ENCODE measurements at places on chromosomes 1 and 21.
A peak's percentile ranks its signal among the peaks of the same experiment; 100 is the strongest.

DNA sequence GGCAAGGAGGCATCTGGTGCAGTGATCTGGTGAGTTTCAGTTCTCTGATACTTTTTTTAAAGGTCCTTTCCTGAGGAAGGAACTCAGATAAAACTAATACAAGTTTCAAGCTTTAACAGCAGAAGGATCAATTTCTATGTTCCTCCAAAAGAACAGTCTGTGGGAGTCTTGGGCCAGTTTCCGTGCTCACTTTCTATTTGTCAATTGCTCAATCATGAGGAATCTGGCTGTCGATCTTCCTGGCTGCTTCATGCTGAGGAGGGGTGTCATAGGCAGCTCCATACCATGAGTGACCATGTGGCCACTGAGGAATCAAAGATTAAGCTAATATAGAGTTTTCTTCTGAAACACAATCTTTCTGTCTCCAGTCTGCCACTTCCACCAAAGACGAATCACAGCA, 11.4 kb upstream of the TMEM125 start:
- no peaks in the 10 kb centered on the region for H3K4me1 ChIP-seq
- no peaks in the 10 kb centered on the region for H3K27me3 ChIP-seq
- no peak overlapping the region for H3K4me3 ChIP-seq
- no peak overlapping the region for H3K27ac ChIP-seq

DNA sequence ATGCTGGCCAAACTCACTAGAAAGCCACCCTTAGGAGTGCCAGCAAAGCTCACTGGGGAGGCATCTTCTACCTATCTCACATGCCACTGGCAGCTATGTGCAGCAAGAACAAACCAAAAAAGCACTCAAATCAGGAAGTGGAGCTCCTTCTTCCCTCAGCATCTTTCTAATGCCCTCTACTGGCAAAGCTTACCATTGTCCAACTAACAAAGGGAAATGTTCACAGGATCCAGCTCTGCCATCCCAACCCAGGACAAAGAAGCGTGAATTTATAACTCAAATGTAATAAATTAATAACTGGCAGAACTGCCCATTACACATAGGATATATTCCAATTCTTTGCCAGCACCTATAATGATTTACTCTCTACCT, 38.9 kb downstream of the LEPR start:
- no peak for DNase-seq
- H3K4me3 ChIP-seq, result no peak overlapping the region
- no peaks in the 10 kb centered on the region for H3K36me3 ChIP-seq
- H3K27me3 ChIP-seq, result no peaks in the 10 kb centered on the region
- no peaks in the 10 kb centered on the region for H3K4me1 ChIP-seq
- no peak overlapping the region for H3K27ac ChIP-seq

- H3K36me3 ChIP-seq, result no peaks in the 10 kb centered on the region
- no peaks in the 10 kb centered on the region for H3K27me3 ChIP-seq
- no peaks in the 10 kb centered on the region for H3K4me1 ChIP-seq
- no peak overlapping the region for H3K4me3 ChIP-seq
- no peak overlapping the region for H3K27ac ChIP-seq
- DNase-seq, result no peak
Measured at GRCh38 chr1:93776728-93777127, 95.1 kb upstream of the BCAR3 start.

- H3K36me3 ChIP-seq, result no peaks in the 10 kb centered on the region
- no peak overlapping the region for H3K4me3 ChIP-seq
- H3K4me1 ChIP-seq, result no peaks in the 10 kb centered on the region
Measured at GRCh38 chr1:181423301-181423918, 59.9 kb upstream of the CACNA1E start.

GRCh38 chr1:87155170-87155569, 173.5 kb upstream of the LMO4 start:
- H3K27me3 ChIP-seq, result no peaks in the 10 kb centered on the region
- H3K27ac ChIP-seq, result no peak overlapping the region
- peaks cover 19% of the 10 kb centered on the region for H3K4me1 ChIP-seq

GRCh38 chr1:116558140-116558549, 12.7 kb downstream of the CD58 start:
- H3K36me3 ChIP-seq, result no peaks in the 10 kb centered on the region
- H3K27ac ChIP-seq, result no peak overlapping the region
- H3K27me3 ChIP-seq, result no peaks in the 10 kb centered on the region
- DNase-seq, result no peak

GRCh38 chr1:194056169-194056568, 869.8 kb upstream of the B3GALT2 start:
- H3K4me3 ChIP-seq, result no peak overlapping the region
- H3K36me3 ChIP-seq, result no peaks in the 10 kb centered on the region
- DNase-seq, result no peak

GRCh38 chr1:67124455-67124854, 10.3 kb downstream of the C1orf141 start:
- no peak overlapping the region for H3K4me3 ChIP-seq
- H3K27me3 ChIP-seq, result no peaks in the 10 kb centered on the region
- H3K36me3 ChIP-seq, result no peaks in the 10 kb centered on the region
- no peak for DNase-seq
- no peak overlapping the region for H3K27ac ChIP-seq

GRCh38 chr1:220089650-220090556, at the start of gene BPNT1:
TSS of gene BPNT1 (minus strand) at chr1:220089788. CDS start at chr1:220079846, 9,942 bp downstream.
- peak within 1 kb of the TSS; percentile 51 for H3K4me3 ChIP-seq
- peak; percentile 91 for DNase-seq
- no peaks in the 10 kb centered on the region for H3K36me3 ChIP-seq
- peak within 1 kb of the TSS; percentile 9 for H3K27ac ChIP-seq

DNA sequence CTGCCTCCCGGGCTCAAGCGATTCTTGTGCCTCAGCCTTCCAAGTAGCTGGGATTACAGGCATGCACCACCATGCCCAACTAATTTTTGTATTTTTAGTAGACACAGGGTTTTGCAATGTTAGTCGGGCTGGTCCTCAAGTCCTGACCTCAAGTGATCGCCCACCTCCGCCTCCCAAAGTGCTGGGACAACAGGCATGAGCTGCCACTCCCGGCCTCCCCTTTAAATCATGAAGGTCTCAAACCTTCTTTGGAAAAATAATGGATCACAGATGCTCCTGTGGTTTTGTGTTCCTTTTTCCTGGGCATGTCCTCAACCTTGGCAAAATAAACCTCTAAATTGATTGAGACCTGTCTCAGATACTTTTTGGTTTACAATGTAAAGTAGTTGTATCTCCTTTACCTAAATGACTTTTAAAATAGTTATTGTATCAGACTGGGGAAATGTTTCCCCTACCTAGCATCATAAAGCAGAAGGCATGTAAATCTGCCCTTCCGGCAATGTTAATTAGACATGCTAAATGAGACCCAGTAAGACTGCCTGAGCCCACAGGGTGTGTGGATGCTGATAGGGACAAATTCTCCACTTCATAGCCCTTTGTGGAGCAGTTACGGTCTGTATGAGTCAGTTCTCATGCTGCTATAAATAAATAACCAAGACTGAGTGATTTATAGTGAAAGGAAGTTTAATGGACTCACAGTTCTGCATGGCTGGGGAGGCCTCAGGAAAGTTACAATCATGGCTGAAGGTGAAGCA, 27.8 kb downstream of the CBR1 start:
- H3K27me3 ChIP-seq, result no peaks in the 10 kb centered on the region
- no peak overlapping the region for H3K27ac ChIP-seq
- H3K36me3 ChIP-seq, result no peaks in the 10 kb centered on the region
- H3K4me1 ChIP-seq, result peaks cover 9% of the 10 kb centered on the region
- DNase-seq, result no peak

DNA sequence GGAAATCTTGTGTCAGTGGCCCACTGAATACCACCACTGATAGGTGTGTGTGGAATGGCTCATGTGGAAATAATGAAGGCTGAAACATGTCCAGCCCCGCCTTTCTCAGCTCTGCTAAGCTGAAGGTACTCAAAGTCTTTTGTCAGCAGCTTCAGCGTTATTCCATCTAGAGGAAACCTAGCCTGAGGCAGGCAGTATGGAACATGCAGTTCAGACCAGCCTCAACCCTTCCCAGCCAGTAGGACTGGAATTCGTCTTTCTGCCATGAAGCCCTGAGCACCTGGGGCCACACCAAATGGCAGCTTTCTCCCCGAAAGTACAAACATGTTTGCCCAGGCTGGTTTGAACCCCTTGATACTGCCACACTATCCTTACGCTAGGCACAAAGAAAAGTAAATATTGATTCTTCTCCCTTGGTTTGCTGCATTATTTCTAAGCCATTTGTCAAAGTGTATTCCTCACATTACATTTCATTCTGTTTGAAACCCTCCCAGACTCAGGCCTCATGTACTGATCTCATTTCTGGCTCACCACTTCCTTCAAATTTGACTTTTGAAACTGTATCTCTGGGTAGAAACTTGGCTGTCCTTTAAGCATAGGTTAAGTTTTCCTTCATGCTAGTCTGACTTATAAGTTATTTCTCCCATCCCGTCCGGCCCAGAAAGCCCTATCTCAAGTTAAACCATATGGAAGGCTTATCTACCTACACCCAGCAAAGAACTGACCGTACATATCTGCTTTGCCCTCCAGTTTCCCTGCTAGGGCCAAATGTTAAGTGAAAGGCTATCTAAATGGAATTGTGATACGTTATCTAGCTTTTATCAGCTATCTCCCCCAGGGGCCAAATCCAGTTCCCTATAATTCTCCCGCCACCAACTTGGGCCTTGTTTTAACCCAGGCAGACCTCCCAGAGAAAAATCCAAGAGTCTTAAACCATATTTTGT, 45.7 kb upstream of the HOOK1 start:
- H3K4me3 ChIP-seq, result no peak overlapping the region
- peaks cover 19% of the 10 kb centered on the region for H3K4me1 ChIP-seq
- peak overlapping the region; percentile 11 for H3K27ac ChIP-seq
- H3K36me3 ChIP-seq, result no peaks in the 10 kb centered on the region
- H3K27me3 ChIP-seq, result no peaks in the 10 kb centered on the region

GRCh38 chr1:95323123-95323522, 89.1 kb downstream of the RWDD3 start:
- DNase-seq, result no peak
- H3K27ac ChIP-seq, result no peak overlapping the region
- no peaks in the 10 kb centered on the region for H3K27me3 ChIP-seq
- H3K4me3 ChIP-seq, result no peak overlapping the region
- no peaks in the 10 kb centered on the region for H3K36me3 ChIP-seq

- no peak overlapping the region for H3K27ac ChIP-seq
- no peak for DNase-seq
- H3K4me1 ChIP-seq, result no peaks in the 10 kb centered on the region
- H3K36me3 ChIP-seq, result peaks cover 16% of the 10 kb centered on the region
Measured at GRCh38 chr1:99707535-99708142, 58.8 kb downstream of the FRRS1 start.

DNA sequence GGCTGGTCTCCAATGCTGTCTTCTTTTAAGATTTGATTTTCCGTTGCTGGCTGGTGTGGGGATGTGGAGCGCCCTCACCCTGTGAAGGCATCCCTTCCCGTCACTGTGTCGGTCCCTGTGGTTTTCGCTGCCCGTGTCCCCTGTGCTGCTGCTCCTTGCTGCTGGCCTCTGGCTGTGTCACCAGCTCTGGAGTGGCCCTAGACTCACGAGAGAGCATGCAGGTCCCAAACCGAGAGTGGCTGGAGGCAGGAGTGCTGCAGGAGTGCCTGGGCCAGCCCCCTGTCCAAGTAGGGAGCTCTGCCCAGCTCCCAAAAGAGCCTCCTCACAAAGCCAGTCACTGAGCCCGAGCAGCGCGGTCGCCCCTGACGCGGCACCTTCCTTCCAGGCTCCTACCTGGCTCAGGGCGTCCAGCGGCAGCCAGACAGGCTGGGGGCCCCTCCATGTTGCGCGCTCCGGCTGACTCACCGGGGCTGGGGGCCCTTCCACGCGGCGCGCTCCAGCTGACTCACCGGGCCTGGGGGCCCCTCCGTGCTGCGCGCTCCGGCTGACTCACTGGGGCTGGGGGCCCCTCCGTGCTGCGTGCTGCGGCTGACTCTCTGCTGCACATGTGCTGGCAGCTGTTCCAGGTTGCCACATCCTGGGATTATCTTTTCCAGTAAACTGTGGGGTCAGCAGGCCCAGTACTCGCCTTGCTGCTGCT, 106.7 kb upstream of the COL6A1 start:
- H3K4me3 ChIP-seq, result peak overlapping the region; percentile 16
- no peaks in the 10 kb centered on the region for H3K27me3 ChIP-seq
- no peak overlapping the region for H3K27ac ChIP-seq
- H3K4me1 ChIP-seq, result peaks cover 14% of the 10 kb centered on the region
- H3K36me3 ChIP-seq, result no peaks in the 10 kb centered on the region

DNA sequence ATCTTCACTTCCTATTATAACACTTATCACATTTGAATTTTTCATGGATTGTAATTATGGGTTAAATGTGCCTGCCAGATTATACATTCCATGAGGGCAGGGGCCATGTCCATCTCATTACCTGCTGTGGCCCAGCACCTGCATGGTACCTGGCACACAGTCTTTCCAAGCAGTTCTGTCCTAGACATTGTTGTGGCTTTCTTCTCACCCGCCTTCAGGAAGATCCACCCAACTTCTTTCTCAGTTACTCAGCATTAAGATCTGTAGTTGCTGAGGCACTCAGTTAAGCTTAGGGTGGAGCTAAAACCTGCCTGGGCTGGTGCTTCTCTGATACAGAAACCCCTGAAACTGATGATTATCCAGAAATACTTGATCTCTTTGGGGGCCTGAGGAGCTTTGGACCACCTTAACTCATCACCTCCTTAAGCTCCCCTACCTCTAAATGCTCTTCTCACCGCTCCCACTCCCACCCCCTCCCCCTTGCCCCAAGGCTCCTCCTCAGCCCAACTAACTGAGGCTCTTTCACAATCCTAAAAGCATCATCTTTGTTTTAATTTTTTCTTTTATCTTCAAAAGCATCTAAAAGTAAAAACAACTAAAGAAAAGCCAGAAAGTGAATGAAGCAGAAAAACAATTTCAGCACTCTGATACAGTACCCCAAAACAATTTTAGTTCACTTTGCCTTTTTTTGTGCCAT, 190.6 kb downstream of the FGGY start:
- H3K36me3 ChIP-seq, result no peaks in the 10 kb centered on the region
- H3K4me1 ChIP-seq, result peaks cover 19% of the 10 kb centered on the region
- peak overlapping the region; percentile 14 for H3K27ac ChIP-seq
- H3K27me3 ChIP-seq, result no peaks in the 10 kb centered on the region
- DNase-seq, result no peak
- H3K4me3 ChIP-seq, result no peak overlapping the region
